ENCODE measurements at places on chromosomes 6 and 20.

DNA sequence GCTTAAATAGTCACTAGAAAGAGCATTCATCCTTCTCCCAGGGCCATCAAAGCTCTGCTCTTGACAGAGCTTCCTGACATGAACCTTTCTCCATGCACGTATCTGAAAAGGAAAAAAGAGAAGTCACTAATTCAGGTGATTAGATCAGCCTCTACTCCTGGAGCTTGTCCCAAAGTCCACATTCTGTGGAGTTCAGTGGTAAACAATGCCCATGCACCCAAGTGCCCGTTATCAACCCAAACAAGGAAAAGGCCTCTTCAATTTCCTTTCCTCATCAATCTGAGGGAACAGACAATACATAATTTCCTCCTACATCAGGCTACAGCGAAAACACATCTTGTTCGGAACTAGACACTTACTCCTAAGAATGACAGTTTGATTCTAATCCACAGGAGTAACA is 129.2 kb upstream of the PCSK2 start:
- no peak for DNase-seq

- no peak for DNase-seq
Measured at GRCh38 chr20:57076951-57077350, 189.5 kb downstream of the BMP7 start.

DNA sequence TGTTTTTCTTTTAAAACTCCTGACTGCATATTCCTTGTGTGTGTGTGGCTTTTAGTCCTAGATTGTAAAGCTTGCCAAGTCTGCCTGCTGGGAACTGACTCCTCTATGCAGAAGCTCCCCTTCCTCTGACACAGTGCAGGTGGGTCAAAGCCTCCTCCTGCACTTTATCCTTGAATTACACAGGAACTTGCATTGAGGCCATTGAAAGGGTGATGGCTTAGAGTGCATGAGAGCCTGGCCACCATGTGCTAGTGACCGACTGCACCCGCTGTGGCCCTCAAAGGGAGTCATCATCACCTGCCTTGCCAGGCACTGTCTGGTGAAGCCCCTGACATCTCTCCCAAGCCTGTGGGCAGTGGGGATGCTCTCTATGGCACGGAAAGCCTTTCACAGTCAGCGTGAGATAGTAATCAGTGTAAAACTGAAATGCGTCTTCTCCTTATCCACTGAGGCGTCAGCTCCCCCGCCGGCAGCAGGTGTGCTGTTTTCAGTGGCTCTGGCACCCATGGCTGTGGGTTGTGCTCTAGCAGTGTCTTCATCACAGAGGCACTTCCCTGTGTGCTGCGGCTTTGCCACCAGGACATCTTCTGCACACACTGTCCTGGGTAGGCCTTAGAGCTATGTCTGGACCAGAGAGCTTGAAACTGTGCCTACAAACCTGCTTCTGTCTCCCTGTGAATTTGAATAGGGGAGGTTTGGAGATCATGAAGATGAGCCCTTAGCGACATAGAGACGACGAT is 87.9 kb downstream of the THBS2 start:
- no peak for DNase-seq

GRCh38 chr20:48603116-48603818 is 224.5 kb downstream of the PREX1 start:
- DNase-seq: no peak

DNA sequence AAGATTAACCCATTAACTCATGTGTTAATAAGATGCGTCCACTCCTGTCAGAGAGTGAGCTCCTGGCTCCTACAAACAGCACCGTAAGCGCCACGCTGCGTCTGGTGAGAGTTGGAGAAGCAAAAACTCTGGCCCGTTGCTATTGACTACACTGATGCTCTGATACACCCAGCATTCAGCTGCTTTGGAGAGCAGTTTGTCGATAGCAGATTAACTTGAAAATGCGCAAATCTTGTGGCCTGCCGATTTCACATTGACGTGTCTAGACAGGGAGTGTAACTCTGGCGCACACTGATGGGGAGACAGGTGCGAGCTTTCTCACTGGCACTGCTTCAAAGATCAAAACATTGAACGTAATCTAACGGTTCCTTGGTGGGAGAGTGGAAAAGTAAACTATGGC is 151.7 kb upstream of the RPS6KA2 start:
- no peak for DNase-seq

DNA sequence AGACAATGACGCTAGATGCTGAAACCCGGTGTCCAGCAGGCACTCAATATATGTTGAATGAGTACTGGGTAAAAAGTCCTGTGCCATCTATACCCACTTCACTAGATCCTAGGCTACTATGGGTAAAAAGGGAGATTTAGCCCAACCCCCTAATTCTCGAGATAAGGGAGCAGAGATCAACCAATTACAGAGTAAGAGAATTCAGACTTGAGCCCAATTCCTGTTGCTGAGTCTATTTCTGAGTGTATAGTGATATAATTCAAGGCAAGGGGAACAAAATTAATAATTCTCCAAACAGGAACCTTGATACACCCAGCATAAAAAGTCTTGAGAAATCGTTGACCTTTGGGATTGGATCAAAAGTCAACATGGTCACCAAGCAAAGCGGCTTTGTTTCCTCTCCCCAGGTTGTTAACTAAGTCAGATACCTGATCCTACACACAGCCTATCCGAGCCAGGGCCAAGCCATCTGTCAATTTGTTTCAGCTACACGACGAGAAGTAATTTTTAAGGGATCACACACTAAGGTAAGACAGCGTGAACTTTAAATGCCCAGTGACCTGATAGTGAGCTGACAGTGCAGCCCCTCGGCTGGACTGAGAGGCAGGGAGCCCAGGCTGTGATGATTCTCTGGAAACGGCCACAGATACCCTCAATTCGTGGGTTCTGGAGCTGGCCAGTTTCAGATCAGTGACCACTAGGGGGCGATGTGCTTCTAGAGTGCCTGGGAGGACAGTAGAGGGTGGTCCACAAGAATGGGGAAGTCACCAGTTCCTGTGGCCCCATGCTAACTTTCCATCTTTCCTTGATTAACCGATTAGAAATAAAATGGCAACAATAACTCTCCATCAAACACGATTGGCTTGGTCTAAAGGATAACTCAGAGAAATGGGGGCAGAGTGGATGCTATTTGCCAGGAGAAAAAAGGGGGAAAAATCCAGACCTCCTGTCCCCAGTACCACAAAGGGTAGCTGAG is 46.2 kb downstream of the SLC22A23 start:
- DNase-seq: peak; percentile 71

- no peak for DNase-seq
Measured at GRCh38 chr6:118391086-118391485, 157.0 kb upstream of the PLN start.

DNA sequence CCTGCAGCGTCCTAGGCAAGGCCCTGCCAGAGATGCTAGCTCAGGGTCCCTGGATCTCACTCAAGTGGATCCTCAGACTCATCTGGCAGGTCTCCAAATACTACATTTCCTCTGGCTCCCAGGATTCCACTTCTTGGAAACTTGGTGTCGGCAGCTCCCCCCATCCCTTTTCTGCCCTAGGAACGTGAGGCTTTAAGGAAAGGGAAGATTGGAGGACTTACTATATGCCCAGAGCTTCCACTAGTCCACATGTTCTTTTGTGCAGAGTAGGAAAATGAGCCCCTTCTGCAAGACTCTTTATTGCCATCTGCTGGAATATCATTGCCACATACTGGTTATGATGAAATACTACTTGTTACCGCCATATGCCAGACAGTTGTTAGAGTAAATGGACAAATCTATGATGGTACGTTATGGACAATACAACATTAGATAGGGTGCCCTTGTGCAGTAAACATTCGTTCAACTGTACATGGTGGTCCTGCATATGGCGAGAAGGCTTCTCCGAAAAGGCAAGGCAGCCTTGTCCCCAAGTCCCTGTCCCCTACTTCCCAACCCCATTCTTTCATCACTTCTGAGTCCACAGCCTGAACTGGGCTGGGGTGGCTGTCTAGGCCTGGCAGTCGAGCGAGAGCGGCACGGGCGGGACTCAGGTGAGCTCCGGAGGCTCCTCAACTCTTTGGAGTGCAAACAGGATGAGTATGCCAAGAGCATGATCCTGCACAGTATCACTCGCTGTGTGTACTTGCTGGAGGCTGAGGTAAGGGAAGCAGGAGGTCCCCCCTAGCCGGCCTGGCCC is 780 bp downstream of the ARMC12 start:
- peak; percentile 87 for DNase-seq

DNA sequence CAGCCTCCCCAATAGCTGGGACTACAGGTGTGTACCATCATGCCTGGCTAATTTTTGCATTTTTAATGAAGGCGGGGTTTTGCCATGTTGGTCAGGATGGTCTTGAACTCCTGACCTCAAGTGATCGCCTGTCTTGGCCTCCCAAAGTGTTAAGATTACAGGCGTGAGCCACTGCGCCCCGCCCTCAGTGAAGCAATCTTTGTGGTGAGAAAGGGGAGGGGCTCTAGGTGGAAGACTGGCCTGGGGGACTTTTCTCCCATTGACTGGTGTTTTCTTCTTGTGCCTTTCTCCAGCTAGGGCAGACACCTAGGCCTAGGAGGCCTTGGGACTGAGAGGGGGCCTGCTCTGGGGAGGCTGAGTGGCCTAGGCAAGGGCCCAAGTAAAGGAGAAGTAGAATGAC is 84.1 kb downstream of the DNAAF9 start:
- DNase-seq: peak; percentile 18

GRCh38 chr6:125639466-125640020 is 109.9 kb upstream of the HEY2 start:
- no peak for DNase-seq

- DNase-seq: peak; percentile 70
Measured at GRCh38 chr6:113600551-113601339, 256.4 kb upstream of the MARCKS start.

- DNase-seq: peak; percentile 21
Measured at GRCh38 chr6:10411131-10411970, 3.5 kb downstream of the TFAP2A start.

- no peak for DNase-seq
Measured at GRCh38 chr20:59014680-59015389, 4.4 kb upstream of the TUBB1 start.

DNA sequence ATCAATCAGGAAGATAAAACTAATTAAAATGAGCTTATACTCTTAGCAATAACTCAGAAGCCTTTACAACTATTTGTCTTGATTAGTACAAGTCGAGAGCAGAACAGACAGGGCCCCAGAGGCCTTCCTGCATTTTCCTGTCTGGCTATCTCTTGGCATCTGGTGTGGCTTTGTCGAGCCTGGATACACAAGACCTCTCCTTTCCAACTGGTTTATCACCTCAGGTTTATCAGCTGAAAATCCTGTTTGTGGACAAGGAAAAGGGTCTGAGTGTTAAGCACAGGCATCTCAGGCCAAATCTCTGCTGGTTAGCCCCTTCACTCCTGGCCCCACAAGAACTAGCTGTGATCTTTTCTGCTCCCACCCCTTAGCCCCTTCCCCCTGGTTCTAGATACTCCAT is 32.6 kb downstream of the BAK1 start:
- no peak for DNase-seq

GRCh38 chr6:119459207-119459974 is 109.8 kb upstream of the MAN1A1 start:
- peak; percentile 17 for DNase-seq

DNA sequence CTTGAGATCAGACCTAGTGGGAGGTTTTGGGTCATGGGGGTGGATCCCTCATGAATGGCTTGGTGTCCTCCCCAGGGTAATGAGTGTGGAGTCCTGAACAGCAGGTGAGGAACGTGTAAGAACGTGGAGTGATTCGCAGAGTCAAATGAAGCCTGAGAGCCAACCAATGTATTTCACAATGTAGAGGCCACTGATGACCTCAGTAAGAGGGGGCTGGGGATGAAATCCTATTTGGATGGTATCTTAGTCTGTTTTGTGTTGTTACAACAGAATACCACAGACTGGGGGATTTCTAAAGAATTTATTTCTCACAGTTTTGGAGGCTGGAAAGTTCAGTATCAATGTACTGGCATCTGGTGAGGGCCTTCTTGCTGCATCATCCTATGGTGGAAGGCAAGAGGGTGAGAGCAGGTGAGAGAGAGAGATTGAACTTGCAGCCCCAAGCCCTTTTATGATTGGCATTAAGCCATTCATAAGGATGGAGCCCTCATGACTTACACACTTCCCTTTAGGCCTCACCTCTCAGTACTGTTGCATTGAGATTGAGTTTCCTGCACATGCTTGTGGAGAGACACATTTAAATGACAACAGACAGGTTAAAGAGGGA is 47.3 kb upstream of the HIVEP1 start:
- peak; percentile 46 for DNase-seq

GRCh38 chr6:81383472-81383871 is 369.0 kb downstream of the TENT5A start:
- no peak for DNase-seq

- no peak for DNase-seq
Measured at GRCh38 chr6:40325041-40325440, 262.1 kb downstream of the LRFN2 start.

- DNase-seq: no peak
Measured at GRCh38 chr6:34276881-34277762, 28.3 kb upstream of the SMIM29 start.

GRCh38 chr6:125790358-125791150 is at the start of gene NCOA7:
TSS of gene NCOA7 (plus strand) at chr6:125790960. CDS start at chr6:125815355, 24,395 bp downstream.
- DNase-seq: peak; percentile 87

DNA sequence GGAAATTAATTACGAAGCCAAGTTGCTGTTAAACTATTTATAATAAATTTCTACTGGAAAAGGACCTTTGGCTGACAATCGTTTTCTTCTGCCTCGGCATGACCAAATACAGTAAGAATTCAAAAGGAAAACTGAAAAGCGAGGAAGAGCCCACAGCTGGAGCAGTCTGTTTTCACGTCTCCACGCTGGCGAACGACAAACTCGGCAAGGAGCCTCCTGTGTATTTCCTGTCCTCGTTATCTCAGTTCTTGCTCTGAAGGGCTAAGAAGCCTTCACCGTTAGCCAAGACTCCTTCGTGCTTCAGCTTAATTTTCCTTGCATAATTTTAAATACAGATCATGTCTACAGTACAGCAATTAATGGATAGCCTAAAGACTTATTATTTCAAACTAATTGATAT is 214.3 kb upstream of the PLCB4 start:
- DNase-seq: no peak

DNA sequence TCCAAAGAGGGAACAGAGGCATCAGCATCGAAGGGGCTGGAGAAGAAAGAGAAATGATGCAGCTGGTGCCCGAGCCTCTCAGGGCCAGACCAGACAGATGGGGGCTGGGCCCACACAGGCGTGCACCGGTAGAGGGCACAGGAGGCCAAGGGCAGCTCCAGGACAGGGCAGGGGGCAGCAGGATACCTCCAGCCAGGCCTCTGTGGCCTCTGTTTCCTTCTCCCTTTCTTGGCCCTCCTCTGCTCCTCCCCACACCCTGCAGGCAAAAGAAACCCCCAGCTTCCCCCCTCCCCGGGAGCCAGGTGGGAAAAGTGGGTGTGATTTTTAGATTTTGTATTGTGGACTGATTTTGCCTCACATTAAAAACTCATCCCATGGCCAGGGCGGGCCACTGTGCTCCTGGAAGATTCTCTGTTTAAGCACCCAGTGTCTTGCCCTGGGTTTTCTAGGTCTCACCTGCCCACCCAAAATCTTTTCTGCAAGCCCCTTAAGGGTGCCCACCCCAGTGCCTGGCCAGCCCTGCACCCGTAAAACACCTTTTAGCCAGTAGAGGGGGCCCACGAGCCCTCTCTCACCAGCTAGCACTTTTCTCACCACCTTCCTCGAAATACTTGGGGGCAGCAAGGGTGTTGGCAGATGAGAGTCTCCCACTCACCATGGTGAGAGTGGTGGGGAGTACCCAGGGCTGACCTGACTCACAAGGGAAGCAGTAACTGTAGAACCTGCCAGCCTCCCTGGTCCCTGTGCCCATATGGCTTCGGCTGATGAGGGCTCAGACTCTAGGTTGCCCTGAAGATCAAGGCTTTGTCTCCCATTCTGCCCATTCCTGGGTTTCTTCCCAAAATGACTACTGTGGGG is 35.7 kb upstream of the ID1 start:
- peak; percentile 63 for DNase-seq
